ENCODE measurements at places on chromosomes 3 and 15.

GRCh38 chr3:189212681-189213080 lies 40.9 kb downstream of the TPRG1 start:
- DNase-seq = no peak

- no peak for DNase-seq
Observed at GRCh38 chr3:71962561-71963240, 177.8 kb upstream of the PROK2 start.

- no peak for DNase-seq
Observed at GRCh38 chr3:51591231-51591630, 52.7 kb downstream of the RAD54L2 start.

- DNase-seq = no peak
Observed at GRCh38 chr3:173301647-173302046, 95.9 kb upstream of the NLGN1 start.

DNA sequence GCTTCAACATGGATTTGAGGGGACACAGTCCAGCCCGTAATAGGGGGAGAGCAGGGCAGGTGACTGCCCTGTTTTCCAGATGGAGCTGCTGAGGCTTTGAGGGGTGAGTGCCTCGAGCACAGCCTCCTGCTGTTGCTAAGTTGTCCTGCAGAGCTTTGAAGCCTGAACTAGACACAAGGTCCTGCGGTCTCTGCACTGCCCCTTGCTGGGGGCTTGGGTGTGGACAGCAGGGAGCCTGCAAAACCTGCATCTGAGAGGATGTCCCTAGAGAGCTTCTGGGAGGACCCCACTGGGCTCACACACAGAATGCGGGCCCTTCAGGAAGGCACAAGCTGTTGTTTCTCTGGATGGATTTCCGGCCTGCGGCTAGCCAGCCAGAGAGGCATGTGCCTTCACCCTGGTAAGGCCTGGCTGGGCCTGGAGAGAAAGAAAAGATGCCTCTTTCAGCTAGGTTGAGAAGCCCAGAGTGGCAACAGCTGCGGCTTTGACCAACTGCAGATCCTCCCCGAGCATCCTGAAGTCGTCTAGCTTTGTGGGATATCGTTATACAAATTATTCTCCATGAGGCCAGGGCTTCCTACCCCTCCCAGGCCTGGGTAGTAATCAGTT lies 226.2 kb downstream of the SLCO3A1 start:
- DNase-seq = no peak

DNA sequence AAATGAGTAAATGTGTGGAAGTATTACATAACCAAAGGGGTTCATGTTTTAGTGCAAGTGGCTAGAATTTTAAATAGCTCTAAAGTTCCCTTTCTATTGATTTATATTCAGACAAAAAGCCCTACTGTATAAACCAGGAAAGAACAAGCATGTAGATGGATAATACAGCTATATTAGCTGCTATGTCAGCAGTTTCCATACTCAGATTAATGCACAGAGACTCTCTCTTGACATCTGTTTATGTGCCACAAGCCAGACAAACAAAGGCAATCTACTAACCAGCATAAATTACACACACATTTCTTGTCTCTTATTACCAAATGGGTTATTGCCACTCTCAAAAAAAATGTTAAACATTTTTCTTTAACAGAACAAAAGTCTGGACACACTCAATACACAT lies 760.1 kb upstream of the NECTIN3 start:
- no peak for DNase-seq

DNA sequence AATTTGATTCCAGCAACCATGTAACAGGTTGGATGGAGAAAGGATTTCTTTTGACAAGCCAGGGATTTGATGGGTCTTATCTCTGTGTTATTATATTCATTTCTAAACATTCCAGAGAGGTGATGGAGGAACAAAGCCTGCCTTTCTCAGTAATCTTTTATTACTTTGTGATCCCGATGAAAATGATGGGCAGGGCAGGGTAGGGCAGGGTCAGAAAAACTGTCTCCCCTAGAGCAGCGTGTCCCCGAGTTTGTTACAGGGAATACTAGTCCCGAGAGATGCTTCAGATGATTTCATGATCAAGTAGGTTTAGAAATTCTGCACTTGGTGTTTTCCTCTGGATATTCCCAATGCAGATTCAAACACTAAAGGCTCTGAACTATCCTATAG lies 111.8 kb upstream of the RGMA start:
- DNase-seq = no peak

- DNase-seq = no peak
Observed at GRCh38 chr15:97921296-97921865, 39.1 kb upstream of the ARRDC4 start.

- no peak for DNase-seq
Observed at GRCh38 chr3:73586190-73586589, 38.6 kb downstream of the PDZRN3 start.

DNA sequence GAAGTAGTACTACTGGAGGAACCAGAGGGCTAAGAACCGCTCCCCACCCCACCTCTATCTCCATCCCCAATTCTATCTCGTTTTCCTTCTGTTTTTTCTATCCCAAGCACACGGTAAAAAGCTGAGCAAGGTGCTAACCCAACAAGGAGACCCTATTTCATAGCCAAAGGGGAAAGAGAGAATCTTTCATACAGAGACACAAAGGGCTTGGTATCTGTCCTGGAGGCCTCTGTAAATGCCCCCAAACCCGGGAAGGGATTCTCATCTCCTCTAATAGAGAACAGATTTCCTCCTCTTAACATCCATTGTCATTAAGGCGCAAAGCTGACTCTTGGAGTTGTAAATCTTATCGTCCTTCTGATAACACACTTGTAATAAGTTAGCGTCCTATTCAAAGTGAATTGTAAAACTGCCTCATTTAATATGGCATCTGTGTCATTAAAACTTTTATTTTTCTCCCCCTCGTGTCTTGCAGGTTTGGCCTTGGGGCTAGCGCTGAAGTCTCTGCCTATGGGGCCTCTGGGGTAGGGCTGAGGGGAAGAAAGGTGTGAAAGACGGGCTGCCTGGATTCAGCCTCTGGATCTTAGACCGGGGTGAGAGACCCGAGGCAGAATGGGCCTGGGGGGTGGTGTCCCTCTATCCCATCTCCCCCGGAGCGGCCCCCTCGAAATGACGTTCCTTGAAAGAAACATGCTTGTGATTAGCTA lies 12.1 kb downstream of the NR2F2 start:
- DNase-seq = no peak

DNA sequence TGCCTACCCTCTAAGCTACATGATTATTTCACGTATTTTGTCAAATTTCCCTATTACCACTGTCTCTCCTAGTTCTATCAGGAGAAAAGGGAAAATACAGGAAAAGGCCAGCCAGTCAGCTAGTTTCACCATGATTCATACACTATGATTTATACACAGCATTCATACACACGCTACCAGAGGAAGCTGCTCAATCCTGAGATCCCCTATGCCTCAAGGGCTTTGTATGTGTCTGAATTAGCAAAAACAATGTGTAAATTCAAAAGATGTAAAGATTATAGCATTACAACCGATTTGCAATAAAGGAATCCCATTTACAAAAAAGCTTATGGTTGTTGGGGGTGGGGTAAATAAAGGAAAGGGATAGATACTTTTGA lies 3.1 kb upstream of the ACKR4 start:
- no peak for DNase-seq

DNA sequence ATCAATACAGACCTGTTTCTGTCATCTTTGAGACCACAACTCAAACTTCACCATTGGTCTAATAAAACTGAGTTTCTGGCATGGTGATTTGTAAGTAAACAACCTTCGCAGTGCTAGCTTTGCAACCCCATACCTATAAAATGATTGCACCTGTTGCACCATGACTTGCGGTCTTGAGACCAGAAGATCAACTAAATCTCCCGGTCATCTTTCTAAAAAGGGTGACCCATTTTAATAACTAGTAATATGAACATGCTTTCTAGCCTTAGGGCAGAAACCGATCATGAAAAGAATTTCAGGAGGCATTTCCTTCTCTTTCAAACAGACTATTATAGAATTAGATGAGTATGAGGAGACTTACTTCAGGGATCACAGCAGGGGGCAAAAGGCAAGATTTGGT lies 151.9 kb upstream of the ZNF385D start:
- DNase-seq = no peak

DNA sequence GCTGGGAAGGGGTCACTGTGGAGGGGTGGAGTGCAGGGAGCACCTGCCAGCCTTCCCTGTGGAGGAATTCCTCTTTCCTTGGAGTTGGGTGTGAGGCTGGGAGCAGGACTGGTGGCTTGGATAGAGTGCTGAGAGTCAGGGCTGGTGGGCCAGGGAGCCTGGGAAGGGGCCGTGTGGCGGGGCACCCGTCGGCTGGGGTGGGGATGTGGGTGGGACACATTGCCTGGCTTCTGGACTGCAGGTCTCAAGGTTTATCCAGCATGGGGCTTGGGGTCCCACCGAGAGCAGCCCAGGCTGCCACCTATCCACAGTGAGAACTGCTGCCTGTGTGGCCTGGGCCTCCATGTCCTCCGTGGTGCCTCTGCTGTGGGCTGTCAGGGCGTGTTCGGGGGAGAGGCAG lies 4.7 kb downstream of the PLXNA1 start:
- DNase-seq = no peak

DNA sequence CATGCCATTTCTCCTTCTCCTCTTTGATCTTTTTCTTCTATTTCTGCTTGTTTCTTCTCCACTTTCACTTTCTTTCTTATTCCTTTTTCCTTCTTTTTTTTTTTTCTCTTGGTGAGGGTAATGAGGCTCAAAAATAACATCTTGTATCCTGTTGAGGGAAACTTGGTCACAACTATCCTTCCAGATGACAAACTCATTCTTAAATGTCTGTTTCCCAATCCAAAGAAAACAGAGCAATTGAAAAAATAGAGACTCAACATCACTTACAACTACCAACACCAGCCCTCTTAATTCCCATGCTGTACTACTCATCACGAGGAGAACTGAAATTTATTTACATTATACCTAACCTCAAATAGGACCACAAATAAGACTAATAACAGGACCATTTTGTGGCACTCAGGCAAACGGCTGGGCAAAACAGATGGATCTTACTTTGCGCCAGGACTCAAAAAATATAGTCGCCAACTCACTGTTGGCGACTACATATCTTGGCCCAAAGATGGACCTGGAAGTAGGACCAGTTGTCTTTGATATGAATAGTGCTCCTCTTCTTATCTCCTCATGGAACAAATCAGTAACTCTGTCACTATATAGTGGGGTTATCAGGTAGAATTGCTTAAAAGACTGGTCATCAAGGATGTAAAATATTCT lies 343.9 kb downstream of the ZBTB20 start:
- no peak for DNase-seq

DNA sequence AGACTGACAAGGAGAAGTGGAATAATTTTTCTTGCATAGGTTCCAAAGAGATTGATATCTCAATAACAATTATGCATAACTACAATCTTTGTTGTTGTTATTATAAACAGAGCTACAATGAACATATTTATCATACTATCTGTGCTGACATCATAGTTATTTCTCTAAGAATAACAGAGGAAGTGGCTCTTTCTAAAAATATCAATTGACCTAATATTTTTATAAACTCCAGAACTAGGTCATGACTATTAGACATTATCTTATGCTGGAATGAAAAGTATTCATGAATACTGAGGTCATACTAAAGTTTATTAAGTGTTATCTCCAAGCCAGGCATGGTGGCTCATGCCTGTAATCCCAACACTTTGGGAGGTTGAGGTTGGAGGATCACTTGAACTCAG lies 114.1 kb downstream of the DCLK3 start:
- no peak for DNase-seq

- no peak for DNase-seq
Observed at GRCh38 chr3:111315930-111316587, 225.9 kb upstream of the CD96 start.

GRCh38 chr3:155307183-155307582 lies 13.7 kb upstream of the STRIT1 start:
- no peak for DNase-seq

DNA sequence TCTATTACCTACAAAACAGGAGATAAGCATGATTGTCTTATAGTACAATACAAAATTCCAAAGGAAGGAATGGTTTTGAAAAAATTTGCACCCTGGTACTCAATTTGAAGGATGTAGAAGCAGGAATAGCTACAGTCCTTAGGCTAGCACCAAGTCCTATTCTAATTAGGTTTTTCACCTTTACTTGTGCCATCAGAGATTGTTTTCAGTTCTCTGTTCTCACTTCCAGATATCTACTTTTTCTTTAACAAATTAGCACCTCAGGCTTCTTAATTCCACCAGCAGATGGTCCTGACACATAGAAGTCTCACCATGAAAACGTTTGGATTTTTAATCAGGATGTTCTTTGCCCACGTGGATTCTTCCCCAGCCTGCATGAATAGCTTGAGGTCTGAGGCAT lies 43.8 kb downstream of the IL5RA start:
- no peak for DNase-seq

DNA sequence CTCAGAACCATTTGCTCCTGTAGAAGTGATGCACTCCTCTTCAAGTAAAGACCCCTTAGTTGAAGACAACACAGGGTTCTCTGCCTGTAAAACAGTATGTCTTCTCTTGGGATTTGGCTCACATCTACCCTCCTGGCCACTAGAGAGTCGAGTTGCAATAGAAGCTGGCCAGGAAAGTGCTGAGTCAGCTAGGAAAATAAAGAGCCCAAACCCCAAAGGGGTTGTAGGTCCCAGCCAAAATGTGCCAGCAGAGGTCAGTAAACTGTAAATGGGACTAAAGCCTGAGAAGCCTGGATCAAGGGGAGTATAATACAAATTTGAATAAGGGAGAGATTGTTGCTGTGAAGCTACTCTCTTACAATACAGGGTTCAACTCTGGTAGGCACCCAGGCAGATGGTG lies 37.2 kb upstream of the THBS1 start:
- no peak for DNase-seq

DNA sequence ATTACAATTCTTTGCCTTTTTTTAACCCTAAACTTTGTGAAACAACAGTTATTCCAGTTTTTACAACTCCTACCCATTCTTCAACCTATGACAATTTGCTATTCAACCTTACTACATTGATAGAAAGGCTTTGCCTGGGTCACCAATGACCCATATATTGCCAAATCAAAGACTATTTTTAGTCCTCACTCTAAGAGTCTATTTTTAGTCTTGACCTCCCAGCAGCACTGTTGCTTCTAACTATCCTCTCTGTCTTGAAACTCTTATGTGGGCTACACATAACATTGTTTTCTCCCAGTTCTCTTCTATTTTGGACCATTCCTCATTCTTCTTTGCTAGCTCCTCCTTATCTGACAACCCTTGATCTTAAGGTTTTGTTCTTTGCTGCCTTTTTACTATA lies 71.4 kb downstream of the C3orf80 start:
- no peak for DNase-seq

- no peak for DNase-seq
Observed at GRCh38 chr3:142035308-142035922, 113.9 kb downstream of the TFDP2 start.

All from GM13976 (cell line).